Activated CD8-positive, alpha-beta T cell treated with anti-CD3 and anti-CD28 coated beads for 36 hours (primary cell): ENCODE measurements at places on chromosomes 2 and 18. TPM values are rescaled to one million over a fixed set of nuclear protein-coding genes. Genes with fewer than 3 reads are reported as not detected.

Gene INHBB
- total RNA-seq, result not detected

Gene TCF4
- 1.2 TPM for total RNA-seq

DNA sequence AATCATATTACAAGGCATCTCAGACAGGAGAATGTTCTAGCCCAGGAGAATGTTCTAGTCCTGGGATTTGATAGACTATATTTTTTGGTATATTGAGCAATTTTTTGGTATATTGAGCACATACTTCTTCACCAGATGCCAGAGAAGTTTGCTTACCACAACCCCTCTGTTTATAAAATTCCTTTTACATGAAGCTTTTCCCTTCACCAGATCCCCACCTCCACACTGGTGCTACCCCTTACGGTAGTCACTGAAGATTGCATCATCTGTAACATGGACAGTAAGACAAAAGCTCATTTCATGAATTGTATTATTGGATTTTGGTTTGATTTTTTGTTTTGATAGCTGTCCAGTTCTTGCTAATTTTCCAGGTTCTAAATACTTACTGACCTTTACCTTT, 7.2 kb upstream of the HNMT start:
- no peak for DNase-seq

Gene ALMS1
- total RNA-seq, result 18.1 TPM

GRCh38 chr2:190533175-190533967, 1.2 kb downstream of the NEMP2 start:
- no peak for DNase-seq

Gene G6PC2
- not detected for total RNA-seq

GRCh38 chr18:22186484-22186971, 17.1 kb downstream of the GATA6 start:
- no peak for DNase-seq

Gene RFX8
- total RNA-seq, result not detected

DNA sequence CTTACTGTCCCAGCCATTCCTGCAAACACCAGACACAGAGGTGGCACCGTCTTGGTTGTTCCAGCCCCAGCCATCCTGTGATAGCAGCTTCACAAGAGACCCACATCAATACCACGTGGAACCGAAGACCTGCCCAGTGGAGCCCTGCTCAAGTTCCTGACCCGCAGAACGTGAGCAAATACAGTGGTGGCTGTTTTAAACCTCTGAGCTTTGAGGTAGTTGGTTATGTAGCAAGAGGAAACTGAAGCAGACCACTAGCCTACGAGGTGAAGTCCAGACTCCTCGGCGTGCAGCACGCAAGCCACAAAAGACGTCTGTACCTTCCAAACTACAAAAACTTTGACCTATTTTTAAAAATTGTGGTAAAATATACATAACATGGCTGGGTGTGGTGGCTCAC, 96.1 kb upstream of the ODC1 start:
- peak; percentile 72 for DNase-seq

- peak; percentile 84 for DNase-seq
These were observed 8.1 kb downstream of the MBP start for GRCh38 chr18:77124452-77124922.

- no peak for DNase-seq
These were observed 46.6 kb downstream of the KCMF1 start for GRCh38 chr2:85017411-85018048.

- no peak for DNase-seq
These were observed 52.7 kb downstream of the TET3 start for GRCh38 chr2:74037379-74037860.

Gene CLEC4F
- not detected for total RNA-seq

DNA sequence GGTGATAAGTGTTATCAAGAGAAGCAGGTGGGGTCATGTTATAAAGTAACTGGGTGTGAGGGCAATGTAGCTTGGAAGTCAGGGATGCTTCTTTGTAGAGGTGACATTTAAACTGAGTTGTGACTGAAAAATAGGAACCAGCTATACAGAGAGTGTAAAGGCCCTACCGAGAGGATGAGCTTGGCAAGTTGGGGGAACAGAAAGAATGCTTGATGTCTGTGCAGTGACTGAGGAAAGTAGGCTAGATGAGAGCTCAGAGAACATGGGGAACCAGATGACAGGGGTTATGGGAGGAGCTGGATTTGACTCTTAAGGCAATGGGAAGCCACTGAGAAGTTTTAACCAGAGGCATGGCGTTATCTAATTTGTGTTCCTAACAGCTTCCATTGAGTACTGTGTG, 115.3 kb downstream of the DOCK10 start:
- DNase-seq, result no peak

Gene KCTD18
- 16.7 TPM for total RNA-seq

- DNase-seq, result no peak
These were observed 94.9 kb upstream of the PXDN start for GRCh38 chr2:1839066-1839756.

DNA sequence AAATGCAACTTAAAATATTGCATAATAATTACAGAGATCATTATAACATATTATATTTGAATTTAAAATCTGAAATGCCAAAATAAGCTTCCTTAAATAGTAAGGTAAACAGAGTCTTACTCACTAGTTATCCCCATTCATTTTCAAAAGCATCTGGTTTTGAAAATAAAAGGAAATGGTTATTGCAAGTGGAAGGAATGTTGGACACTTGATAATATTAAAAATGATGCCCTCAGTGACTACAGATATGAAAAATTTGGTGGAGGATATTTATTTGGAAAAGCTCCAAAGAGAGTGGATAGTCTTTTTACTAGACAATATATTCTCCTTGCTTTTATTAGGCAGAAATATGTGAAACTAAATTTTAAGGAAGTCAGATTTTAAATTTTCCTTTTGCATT, 39.7 kb downstream of the CDH19 start:
- DNase-seq, result no peak

GRCh38 chr2:11726384-11726783, 20.0 kb upstream of the LPIN1 start:
- no peak for DNase-seq

DNA sequence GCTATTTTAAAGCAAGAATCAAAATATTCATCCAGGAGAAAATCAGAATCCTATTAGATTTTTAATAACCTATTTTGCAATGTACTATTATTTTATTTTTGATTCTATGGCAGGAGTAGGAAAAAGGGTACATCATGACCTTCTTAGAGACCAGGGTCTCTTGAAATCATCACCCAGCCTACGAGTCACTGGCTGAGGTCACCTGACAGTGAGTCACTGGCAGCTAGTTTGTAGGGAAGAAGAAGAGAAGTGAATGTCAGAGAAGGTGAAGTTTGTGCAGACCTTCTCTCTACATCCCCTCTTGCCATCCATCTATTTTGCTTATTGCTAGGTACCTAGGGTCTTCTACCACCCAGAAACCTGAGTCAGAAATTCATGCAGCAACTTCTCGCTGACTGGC, 144.2 kb downstream of the ALK start:
- DNase-seq, result peak; percentile 16

Gene AQP4
- total RNA-seq, result not detected

DNA sequence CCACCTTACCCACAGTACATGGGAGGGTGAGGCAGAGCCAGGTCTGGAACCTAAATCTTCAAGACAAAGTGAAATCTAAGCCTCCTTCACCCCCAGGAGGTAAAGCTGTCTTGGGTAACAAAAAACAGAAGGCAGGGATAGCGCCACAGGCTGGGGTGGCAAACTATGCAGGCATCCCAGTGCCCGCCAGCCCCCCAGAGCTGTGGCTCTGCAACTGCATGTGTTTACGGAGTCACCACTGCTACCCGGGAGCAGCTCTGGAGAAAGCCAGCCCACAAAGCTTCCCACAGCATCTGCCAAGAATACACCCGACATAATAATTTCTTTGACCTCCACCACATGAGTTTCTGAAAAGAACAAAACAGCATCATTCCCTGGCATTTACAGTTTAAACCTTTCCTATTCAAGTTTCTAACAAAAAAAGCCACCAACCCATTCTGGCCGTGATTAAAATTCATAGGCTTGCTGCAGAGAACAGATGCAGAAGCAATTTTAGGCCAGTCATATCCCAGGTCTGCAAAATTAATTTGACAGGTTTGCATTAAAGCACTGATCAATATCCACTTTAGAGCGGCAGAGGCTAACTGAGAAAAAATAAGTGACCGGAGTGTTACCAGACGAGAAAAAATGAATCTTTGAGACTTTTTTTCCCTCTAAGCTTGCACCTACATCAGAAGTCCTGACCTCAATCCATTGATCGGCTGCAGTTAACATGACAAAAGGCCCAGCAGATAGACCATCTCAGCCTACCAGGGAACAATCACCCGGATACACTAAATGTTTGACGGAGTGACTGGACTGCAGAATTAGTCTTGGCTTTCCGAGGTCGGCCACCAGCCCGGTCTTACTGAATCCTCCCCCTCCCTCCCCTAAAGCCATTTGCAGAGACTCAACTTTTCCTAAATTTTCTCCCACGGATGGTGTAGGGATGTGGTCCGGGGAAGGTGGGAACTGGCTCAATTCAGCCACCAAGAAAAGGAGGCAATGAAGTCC, 309.6 kb upstream of the SKOR2 start:
- DNase-seq, result no peak

DNA sequence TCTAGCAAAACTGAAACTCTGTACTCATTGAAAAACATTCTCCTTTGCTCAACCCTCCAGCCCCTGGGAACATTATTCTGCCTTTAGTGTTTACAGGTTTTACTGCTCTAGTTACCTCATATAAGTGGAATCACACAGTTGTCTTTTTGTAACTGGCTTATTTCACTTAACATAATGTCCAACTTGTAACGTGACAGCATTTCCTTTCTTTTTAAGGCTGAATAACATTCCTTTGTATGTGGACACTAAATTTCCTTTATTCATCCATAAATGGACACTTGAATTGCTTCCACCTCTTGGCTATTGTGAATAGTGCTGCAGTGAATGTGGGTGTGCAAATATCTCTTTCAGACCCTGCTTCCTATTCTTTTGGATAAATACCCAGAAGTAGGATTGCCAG, 144.9 kb downstream of the ACTR3 start:
- no peak for DNase-seq
